A549 treated with Hydrocortisone at 1 μM for 4 hours (cell line): ENCODE measurements at places on chromosomes 11 and 22. TPM values are rescaled to one million over a fixed set of nuclear protein-coding genes. Genes with fewer than 3 reads are reported as not detected.

The SDHAF2 gene
- total RNA-seq, result 31.4 to 50.5 TPM (median 44.4 TPM) in 5 replicates

The NLRP10 gene
- total RNA-seq, result not detected in 5 replicates

The SPECC1L gene
- 13.8 to 19.5 TPM (median 15.7 TPM) in 5 replicates for total RNA-seq

The GGTLC2 gene
- not detected in 5 replicates for total RNA-seq

The KCNJ4 gene
- 0.38 to 0.74 TPM (median 0.47 TPM) in 5 replicates for total RNA-seq

The KLHL35 gene
- 0.82 to 1.5 TPM (median 0.89 TPM) in 5 replicates for total RNA-seq

The EMID1 gene
- 0.15 to 0.61 TPM (median 0.48 TPM) in 5 replicates for total RNA-seq

The CAVIN3 gene
- 20.8 to 32.7 TPM (median 25.4 TPM) in 5 replicates for total RNA-seq

The ARFIP2 gene
- 53.3 to 59.5 TPM (median 55.2 TPM) in 5 replicates for total RNA-seq

The TRIM6 gene
- total RNA-seq, result 6.3 to 10.1 TPM (median 8.4 TPM) in 5 replicates

The SERGEF gene
- total RNA-seq, result 15.6 to 18.5 TPM (median 16.5 TPM) in 5 replicates

The SCARF2 gene
- 0.66 to 1.2 TPM (median 0.86 TPM) in 5 replicates for total RNA-seq

The RPS3 gene
- total RNA-seq, result 3,265 to 4,666 TPM (median 3,450 TPM) in 5 replicates

The THAP7 gene
- 16.9 to 27.1 TPM (median 22.5 TPM) in 5 replicates for total RNA-seq

The CCDC134 gene
- total RNA-seq, result 2.7 to 3.2 TPM (median 2.8 TPM) in 5 replicates

The FGF4 gene
- not detected in 5 replicates for total RNA-seq

The IGLL1 gene
- total RNA-seq, result not detected in 5 replicates

The DNAJB7 gene
- total RNA-seq, result not detected in 5 replicates

The RAB38 gene
- total RNA-seq, result 0.93 to 1.3 TPM (median 1.1 TPM) in 5 replicates

The OR2AG2 gene
- total RNA-seq, result 0.07 to 0.20 TPM in 2 of 5 replicates, not detected in the others

The CLCF1 gene
- 33.7 to 40.0 TPM (median 37.6 TPM) in 5 replicates for total RNA-seq

The SPDYC gene
- not detected in 5 replicates for total RNA-seq

The ABCG4 gene
- total RNA-seq, result 0.26 to 0.40 TPM (median 0.33 TPM) in 5 replicates

The SMTNL1 gene
- not detected in 5 replicates for total RNA-seq

The ANO1 gene
- total RNA-seq, result 2.2 to 3.6 TPM (median 2.6 TPM) in 5 replicates

The SUSD2 gene
- total RNA-seq, result 63.9 to 79.0 TPM (median 75.3 TPM) in 5 replicates

The KCNQ1OT1 gene
- total RNA-seq, result 0.05 to 0.07 TPM (median 0.06 TPM) in 5 replicates

The SCGB1D2 gene
- total RNA-seq, result 0.28 TPM in 1 of 5 replicates, not detected in the others

The FLRT1 gene
- total RNA-seq, result 0.03 to 0.09 TPM (median 0.06 TPM) in 5 replicates

The GPR83 gene
- 0.07 to 0.10 TPM (median 0.07 TPM) in 5 replicates for total RNA-seq

The KDM4E gene
- total RNA-seq, result not detected in 5 replicates

The FUT4 gene
- total RNA-seq, result 2.4 to 2.7 TPM (median 2.6 TPM) in 5 replicates

The IGSF22 gene
- total RNA-seq, result 0.02 TPM in 1 of 5 replicates, not detected in the others

The INPP5J gene
- 0.33 to 0.70 TPM (median 0.54 TPM) in 5 replicates for total RNA-seq

The TYR gene
- total RNA-seq, result not detected in 5 replicates

The AIFM3 gene
- total RNA-seq, result 1.6 to 3.8 TPM (median 3.5 TPM) in 5 replicates

The PHLDB1 gene
- 7.3 to 11.2 TPM (median 8.5 TPM) in 5 replicates for total RNA-seq
